ENCODE measurements at places on chromosomes 7 and 10.

DNA sequence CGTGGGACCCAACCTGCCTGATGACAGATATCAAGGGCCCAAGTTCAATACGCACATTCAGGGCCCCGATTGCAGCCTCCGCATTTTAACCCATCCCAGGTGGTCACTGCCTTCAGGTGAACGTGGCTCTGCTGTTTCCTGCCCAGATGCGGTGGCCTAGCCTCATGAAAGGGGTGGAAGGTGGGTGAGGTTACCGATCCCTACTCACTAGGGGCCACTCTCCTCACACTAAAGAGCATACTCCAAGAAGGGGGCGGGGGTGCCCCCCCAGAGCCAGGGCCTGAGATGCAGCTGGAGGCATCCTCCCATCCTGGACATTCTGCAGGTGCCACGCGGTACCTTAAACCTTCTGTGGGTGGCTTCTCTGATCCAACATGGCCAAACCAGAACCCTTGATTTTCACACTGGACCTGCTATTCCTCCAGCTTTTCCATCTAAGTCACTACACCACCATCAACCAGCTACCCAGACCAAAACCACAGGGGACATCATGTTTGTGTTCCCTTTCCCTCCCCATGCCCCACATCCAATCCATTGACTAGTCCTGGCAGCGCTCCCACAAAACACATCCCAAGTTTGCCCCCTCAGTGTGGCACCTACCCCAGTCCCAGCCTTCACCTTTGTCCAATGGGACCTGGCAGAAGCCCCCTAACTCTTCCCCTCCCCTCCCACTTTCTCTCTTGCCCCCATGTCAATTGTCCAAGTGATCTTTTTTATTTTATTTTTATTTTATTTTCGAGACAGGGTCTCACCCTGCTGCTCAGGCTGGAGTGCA, 30.0 kb downstream of the PRLHR start:
- no peak for DNase-seq

- no peak for DNase-seq
Observed at GRCh38 chr7:6227294-6227846, 45.1 kb downstream of the CYTH3 start.

DNA sequence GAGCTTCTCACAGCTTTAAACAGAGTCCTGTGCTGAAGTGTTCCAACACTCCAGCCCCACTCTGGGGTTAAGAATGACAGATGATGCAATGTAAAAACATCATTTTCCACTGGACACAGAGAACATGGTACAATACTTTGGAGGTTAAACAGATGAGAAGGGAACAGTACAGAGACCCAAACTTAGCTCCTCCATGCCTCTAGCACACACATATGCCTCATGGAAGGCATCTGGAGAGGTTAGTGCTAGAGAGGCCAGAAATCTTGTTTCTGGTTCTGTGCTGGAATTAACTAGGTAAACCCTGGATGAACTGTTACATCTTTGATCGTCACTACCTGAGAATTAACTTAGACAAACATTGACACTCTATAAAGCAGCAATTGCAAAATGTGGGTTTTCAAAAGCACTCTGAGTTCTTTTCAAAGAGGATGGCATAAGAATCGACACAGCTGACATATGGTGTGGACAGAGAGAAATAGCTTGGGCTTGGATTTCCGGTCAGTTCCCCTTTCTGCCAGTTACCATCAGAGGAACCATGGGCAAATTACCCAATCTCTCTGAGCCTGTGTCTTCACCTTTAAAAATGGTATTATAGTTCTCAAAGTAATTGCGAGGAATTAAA, 81.9 kb downstream of the KCNMA1 start:
- no peak for DNase-seq

DNA sequence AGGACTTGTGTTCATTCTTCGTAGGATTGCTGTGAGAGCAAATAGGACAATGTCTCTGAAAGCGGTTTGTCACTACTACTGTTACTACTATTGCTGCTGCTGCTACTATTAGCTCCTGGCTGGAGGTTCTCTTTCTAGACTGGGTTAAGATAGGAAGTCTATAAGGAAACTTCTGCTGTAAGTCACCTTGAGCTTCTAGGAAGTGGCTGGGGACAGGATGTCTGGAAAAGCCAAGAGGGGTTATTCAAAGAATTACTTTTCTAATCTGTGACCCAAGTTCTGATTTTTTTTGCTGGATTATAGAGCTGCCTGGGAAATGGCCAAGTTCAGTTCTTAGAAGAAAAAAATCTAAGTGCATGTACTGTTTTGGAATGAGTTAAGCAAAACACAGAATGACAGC, 62.2 kb downstream of the NAMPT start:
- DNase-seq, result no peak

GRCh38 chr10:27240212-27241009, at the start of gene ACBD5:
TSS of gene ACBD5 (minus strand) at chr10:27240797. CDS start at chr10:27240688, 109 bp downstream.
- peak; percentile 66 for DNase-seq

DNA sequence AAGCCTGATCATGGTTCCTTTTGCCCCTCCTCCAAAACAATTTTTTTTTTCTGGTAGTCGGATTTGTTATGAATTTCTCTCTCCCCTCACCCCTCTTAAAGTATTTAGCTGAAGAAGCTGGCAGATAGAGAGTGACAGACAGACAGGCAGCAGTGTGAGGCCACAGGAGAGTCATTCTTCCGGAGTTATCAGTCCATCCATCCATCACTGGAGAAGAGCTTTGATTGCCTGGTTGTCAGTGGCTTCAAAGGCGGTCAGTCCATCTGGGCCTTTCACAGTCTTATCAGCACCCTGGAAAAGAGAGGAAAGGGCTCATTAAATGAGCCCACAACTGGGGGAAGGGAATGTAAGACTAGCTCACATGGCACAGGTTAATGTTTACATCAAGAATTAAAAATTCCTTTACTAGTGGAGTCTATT, 47.4 kb downstream of the MTPN start:
- DNase-seq, result no peak

- no peak for DNase-seq
Observed at GRCh38 chr10:31646519-31646918, 282.1 kb downstream of the ARHGAP12 start.

GRCh38 chr7:142813226-142813625, 41.6 kb upstream of the EPHB6 start:
- DNase-seq, result no peak

- no peak for DNase-seq
Observed at GRCh38 chr7:81707966-81708365, 61.9 kb downstream of the HGF start.

GRCh38 chr10:123535386-123535785, 130.8 kb upstream of the GPR26 start:
- no peak for DNase-seq

DNA sequence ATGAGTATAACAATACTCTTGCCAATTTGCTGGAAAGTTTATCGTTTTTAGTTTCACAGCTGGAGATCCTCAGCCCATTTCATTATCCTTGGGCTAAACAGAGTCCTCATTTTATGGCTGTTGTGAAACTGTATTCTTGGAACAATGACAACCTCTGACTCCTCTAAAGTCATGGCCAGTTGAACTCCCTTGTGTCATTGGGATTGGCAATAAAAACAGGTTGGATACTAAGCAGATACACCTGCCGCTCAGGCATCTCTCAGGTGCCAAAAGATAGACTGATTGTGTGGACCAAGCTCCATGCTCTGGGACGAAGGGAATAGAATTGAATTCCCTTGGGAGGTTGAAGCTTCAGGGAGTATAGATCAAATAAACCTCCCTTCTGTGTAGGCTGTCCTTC, 182.2 kb downstream of the WDR11 start:
- no peak for DNase-seq

GRCh38 chr7:65750511-65751344, 122.1 kb upstream of the VKORC1L1 start:
- DNase-seq, result peak; percentile 89

GRCh38 chr10:124892031-124892430, 49.9 kb upstream of the ZRANB1 start:
- DNase-seq, result no peak

DNA sequence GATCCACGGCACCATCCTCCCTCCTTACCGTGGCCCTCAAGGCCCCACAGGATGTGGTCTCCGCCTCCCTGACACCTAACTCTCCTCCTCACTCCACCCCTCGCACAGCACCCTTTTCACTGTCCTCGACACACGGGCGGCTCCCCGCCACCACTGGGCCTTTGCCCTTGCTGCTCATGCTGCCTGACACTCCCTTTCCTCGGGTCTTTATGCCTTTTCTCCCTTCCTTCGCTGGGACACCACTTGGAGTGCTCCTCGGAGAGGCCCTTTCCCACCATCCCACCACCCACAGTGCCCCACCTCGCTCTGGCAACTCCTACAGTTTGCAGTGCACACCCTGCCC, 7.9 kb upstream of the INMT start:
- DNase-seq, result no peak

Measured in immature natural killer cell (primary cell).